ENCODE measurements at places on chromosomes 7 and 10. TPM values are rescaled to one million over a fixed set of nuclear protein-coding genes. Genes with fewer than 3 reads are reported as not detected.
A peak's percentile ranks its signal among the peaks of the same experiment; 100 is the strongest.

DNA sequence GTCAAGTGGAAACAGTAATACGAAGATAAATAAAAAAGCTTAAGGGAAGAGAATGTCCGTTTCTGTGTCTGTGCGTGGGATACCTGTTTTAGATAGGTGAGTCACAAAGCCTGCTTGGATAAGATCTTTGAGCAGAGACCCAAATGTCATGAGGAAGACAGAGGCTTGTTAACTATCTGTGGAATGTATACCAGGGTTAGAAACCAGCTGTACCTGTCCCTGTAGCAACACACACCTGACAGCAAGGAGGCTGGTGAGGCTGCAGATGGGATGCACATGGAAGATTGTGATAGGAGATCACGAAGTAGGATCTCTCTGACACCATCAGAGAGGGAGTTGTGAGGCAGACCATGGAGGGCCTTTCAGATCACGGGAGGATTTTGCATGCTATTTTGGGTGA lies 105.3 kb downstream of the ARHGAP21 start:
- no peak for DNase-seq

DNA sequence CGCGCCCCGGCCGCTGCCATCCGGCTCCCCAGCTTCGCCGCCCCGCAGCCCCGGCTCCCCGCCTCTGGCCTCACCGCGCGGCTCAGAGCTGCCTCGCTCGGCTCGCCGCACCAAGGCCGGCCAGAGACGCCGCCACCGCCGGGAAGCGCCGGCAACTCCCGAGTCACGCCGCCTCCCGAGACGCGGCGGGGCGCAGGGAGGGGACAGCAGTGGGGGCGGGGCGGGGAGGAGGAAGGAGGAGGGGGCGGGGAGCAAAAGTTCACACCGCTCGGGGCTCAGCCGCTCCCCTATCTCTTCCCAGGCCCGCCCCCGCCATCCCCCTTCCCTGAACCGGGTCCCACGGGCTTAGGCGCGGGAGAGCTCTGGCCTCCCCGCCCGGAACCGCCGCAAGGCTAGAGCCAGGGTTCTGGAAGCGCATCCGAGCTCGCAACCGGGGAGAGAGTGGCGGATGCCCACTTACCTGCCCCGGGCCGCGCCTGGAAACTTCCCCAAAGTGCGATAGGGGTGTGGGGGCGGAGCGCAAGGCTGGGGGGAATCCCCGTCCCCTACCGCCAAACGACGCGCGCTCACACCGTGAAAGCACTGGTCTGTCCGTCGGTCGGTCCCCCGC lies 1.0 kb downstream of the CHST15 start:
- peak; percentile 81 for DNase-seq

GRCh38 chr10:1036341-1036791 lies 10.7 kb upstream of the IDI2 start:
- DNase-seq: no peak

- DNase-seq: no peak
Observed at GRCh38 chr10:88091490-88092061, 228.2 kb downstream of the PTEN start.

GRCh38 chr7:137305901-137306621 lies 37.5 kb downstream of the PTN start:
- DNase-seq: no peak

DNA sequence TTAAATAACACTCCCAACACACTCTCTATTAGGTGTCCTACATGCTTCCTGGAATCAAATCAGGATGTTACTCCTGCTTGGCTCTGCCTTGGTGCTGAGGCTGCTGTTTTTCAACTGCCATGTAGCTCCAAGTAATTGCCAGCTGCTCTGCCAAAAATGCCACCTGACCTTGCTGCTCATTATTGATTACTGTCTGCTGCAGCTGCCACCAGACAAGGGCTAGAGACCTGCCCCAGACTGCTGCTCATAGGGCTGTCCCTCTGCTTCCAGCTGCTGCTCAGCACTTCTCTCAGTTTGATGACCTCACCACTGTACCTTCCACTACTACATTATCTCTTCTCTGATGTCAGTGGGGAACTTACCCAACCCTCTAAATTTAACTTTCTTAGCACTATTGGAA lies 102.5 kb downstream of the PCLO start:
- DNase-seq: no peak

DNA sequence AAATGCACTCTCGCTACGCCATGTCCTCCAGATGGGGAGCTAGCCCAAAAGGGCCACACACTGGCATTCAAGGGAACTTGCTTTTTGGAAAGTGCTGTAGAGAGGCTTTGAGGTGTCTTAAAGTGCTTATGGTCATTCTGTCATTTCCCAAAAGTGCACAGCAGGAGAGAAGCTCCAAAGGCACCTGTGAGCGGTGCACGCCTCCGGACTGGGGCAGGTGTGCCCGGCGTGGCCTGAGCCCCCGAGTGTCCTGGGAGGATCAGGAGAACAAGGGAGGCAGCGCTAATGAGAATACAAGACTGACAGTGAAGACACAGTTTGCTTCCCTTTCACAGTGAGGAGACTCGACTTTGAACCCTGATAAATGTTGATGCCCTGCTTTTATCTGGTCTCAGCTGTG lies 419.0 kb upstream of the MKI67 start:
- no peak for DNase-seq

- no peak for DNase-seq
Observed at GRCh38 chr7:22125436-22125835, 179.7 kb upstream of the CDCA7L start.

Gene AKR1C1
- total RNA-seq: 20.2 TPM

Gene GBX1
- total RNA-seq: 2.4 TPM

Gene HEPACAM2
- total RNA-seq: 0.11 TPM
